ENCODE measurements at places on chromosomes 5 and 9.

GRCh38 chr5:31992377-31992776, 181.7 kb downstream of the GOLPH3 start:
- DNase-seq = no peak

DNA sequence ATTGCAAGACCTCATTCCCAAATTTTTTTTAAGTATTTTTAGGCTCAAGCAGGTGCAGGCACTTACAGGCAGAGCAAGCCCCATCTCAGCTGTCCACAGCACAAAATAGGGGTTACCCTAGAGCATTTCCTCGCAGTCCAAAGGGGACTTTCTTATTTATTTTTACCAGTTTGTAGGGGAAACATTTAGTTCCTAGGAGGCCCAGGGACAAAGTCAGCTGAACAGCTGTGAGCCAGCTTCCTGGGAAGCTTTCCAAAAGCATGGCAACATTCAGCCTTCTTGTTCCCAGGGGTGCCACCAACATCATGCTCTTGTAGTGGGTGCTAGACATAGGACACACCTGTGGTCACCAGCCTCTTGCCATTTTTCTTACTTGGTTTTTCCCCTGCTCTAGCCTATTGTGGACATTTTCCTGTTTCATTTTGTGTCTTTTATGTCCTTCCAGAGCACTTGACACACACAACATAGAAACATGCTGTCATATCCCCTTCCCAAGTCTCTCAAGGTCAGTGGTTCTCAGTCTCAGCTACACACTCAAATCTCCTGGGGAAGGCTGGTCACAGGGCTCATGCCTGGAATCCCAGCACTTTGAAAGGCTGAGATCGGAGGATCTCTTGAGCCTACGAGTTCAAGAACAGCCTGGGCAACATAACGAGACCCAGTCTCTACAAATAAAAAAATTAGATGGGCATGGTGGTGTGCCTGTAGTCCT, 38.2 kb downstream of the HAVCR1 start:
- DNase-seq = no peak

DNA sequence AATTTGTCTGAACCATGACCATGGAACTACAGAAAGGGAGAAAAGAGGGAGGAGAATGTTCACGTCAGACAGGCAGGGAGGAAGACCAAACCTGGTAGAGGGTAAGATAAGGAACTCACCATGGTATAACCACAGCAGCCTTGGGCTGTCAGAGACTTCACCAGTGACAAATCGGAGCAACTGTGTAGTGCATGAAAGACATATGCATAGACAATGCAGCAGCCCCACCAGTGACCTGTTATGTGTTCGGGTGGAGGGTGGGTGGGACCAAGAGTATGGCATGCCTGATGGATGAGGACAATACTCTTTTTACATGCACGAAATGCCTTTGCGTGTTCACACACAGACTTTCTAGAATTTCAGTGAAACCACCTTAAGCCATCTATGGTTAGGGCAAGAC, 221.8 kb upstream of the RASEF start:
- DNase-seq = no peak

DNA sequence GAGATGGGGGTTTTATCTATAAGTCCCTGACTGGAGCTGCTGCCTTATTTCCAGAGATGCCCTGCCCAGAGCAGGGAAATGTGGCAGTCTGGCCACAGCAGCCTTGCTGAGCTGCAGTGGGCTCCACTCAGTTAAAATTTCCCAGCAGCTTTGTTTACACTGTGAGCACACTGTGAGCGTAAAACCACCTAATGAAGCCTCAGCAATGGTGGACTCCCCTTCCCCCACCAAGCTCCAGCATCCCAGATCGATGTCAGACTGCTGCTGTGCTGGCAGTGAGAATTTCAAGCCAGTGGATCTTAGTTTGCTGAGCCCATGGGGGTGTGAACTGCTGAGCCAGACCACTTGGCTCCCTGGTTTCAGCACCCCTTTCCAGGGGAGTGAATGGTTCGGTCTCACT, 208.7 kb upstream of the RAI14 start:
- DNase-seq = no peak

DNA sequence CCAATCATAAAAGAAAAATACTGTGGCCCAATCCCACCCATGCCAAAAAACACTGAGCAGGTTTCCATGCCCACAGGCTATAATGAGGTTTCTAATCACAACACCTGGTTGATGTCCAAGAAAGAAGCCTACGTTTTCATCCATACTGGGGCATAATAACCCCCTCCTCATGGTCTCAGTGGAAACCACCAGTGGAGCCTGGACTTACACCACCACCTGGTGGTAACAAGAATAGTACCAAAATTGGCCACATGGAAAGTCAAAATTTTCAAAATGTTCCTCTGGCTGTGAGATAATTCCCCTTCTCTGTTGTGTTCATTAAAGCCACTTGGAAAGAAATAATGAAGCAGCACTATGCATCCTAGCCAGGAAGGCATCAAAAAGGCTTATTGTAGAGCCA, 687.3 kb upstream of the ST8SIA4 start:
- no peak for DNase-seq

GRCh38 chr9:93864032-93864431, 91.1 kb downstream of the BARX1 start:
- no peak for DNase-seq

DNA sequence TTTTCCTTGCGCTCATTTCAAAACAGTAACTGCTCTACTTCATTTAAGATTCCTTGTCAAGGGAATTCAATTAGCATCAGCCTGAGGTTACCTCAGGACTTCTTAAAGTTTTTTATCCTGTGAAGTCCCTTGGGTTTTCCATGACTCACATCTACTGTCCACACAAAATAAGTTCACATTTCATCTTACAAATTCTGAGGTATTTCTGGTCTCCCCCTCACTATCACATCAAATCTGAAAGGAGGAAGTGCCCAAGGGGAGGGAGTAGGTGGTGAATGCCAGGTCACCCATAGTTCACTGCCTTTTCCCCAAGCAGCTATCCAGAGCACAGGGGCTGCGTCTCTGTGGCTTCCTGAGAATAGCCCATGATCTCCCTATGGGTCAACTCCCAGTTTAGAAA, 227.1 kb upstream of the NREP start:
- DNase-seq = no peak

GRCh38 chr5:6902597-6902996, 189.4 kb downstream of the TENT4A start:
- DNase-seq = no peak

- no peak for DNase-seq
These were observed 379.8 kb downstream of the TRIM36 start for GRCh38 chr5:114789773-114790402.

GRCh38 chr5:59158637-59159391, 575.9 kb downstream of the RAB3C start:
- DNase-seq = no peak

- DNase-seq = no peak
These were observed 155.6 kb downstream of the ARHGAP26 start for GRCh38 chr5:142925795-142926194.

DNA sequence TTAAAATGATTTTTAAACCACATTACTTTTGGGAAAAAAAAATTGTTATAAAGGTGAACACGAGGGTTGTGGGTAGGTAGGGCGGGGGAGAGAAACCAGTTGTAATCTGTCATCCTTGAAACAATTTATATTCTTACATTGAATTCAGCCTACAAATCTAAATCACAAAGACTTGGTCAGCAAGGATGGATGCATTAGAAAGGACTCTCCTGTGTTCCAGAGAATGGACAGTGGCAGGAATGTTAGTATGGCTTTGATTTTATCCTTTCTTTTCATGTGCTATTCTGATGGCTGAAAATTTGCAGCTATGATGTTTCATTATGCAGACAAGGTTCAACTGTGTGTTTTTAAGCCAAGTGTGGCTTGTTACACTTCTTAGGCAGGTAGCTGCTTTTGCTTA, 234.7 kb downstream of the SLF1 start:
- no peak for DNase-seq

- DNase-seq = no peak
These were observed 263.8 kb downstream of the FBXL7 start for GRCh38 chr5:15763754-15764153.

GRCh38 chr9:130089141-130089540, 35.4 kb downstream of the GPR107 start:
- DNase-seq = no peak

DNA sequence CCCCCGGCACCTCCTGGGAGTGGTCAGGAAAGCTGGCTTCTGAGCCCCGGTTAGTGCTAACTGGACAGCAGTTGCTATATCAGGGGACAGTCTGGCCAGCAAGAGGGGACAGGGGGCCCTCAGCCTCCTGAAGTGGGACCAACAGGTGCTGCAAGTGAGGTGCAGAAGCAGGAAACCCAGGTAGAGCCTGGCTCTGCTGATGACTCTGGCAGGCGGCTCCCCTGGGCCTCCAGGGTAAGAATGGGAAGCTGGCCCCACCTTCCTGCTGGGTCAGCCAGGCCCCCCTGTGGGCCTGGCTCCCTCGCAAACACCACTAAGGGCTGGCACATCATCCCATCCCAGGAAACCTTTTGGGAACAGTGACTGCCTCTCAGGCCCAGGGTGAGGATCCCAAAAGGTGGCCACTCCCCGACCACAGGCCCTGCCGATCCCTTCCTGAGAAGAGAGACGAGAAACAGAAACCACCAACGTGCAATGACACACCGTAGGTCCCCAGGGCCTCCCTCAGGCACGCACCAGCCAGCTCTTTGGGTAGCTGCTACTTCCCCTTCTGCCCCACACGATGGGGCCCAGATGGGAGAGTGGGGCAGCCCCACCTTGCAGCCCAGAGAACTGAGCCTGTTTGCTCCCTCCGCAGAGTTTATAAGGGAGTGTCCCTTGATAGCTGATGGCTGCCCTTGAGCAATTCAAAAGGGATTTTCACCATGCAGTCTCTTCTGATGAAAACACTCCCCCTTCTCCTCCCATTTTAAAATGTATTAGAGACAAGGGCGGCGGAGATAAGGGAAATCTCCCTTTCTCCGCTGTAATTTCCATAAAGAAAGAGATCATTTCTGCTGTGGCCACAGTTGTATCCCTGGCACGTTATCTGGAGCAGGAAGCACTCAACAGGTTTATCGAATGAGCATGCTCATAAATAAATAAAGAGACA, 76.8 kb downstream of the STK10 start:
- DNase-seq = peak; percentile 63

DNA sequence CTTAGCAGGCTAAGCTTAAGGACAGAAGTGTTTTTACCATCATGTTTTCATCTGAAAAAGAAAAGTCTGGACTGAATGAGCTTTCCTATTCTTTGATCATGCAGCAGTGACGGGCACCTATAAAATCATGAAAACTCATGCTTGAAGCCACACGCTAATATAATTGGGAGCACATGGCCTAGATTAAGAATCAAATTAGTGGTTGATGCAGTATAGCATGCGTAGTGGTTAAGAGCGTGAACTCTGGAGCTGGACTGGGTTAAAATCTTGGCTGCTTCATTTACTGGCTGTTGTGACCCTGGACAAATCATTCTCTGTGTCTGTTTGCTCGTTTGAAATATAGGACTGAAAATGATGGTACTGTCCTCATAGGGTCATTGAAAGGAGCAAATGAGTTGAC, 49.9 kb upstream of the IL13 start:
- no peak for DNase-seq

DNA sequence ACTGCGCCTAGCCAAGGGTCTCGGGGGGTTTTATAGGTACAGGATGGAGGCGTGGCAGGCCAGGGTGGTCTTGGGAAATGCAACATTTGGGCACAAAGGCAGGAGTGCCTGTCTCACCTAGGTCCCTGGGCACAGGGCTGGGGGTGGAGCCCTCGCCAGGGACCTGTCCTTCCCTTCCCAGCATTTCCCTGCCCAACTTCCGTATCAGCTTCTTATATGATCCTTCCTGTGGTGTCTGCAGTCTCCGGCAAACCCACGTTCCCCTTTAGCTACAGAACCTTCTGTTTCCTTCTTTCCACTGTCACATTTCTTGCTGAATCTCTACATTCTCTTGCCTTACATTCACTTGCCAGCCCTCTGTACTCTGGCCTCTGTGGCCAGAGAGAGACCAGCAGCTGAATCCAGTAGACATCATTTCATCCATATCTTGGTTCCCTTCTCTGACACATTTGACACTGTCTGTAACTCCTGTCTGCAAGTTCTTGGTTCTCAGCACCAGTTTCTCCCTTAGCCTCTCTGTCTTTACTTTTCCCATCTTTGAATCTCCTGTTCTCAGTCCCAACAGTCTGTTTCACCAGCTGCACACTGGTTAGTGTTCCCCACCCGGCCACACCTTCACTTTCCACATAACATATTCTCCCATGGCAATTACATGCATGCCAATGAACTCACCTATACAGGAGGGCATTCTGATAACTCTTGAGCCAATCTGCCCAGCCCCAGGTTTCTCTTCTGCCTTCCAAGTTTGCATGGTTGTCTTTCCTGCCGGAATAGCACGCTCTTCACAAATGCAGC, 134.7 kb upstream of the ZNF608 start:
- no peak for DNase-seq

All from hematopoietic multipotent progenitor cell treated with erythropoietin and hydrocortisone succinate and interleukin-3 and kit ligand, for 17 days (in vitro differentiated cells).